ENCODE measurements at places on chromosomes 16 and 17. TPM values are rescaled to one million over a fixed set of nuclear protein-coding genes. Genes with fewer than 3 reads are reported as not detected.
A peak's percentile ranks its signal among the peaks of the same experiment; 100 is the strongest.

- peak; percentile 36 for DNase-seq
Observed at GRCh38 chr17:56595831-56596690, 2.6 kb downstream of the NOG start.

DNA sequence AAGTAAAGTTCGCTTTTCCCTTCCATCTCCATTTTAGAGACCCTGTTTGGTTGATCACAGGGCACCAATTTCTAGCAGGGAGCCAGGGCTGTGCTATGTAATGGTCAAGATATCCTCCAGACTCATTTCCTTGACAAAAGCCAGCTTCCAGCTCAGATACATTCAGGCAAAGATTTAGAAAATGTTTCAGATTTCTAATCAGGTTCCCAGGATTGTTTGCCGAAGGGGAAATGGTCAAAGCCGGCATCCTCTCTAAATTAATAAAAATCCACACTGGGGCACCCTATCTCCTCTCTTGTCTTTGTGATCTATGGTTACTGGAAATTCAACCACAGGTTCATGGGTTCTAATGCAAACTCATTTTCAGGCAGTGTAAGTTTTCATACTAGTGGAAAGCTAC, 686.8 kb upstream of the KIF2B start:
- no peak for DNase-seq

DNA sequence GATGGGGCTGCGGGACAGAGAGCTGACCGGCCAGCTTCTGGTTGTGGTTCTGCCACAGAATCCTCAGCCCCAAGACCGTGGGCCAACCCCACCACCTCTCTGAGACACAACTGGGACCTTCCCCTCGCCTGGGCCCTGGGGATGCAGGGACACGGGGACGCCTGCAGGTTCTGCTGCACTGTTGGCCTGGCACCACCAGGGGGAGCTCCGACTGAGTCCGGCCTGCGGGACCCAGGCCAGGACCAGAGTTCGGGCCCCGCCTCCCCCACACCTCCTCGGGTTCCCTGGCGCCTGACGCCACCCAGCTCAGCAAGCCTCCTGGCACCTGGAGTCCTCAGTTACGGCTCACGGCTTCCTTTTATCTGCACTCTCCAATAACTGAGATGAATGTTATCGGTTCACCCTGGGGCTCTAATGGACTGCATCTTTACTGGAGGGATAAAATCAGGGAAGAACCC, 27.3 kb downstream of the TBC1D16 start:
- DNase-seq: peak; percentile 56

GRCh38 chr16:29862383-29862883, 593 bp downstream of the CDIPT start:
- DNase-seq: no peak

Gene ABCC12
- not detected for total RNA-seq

DNA sequence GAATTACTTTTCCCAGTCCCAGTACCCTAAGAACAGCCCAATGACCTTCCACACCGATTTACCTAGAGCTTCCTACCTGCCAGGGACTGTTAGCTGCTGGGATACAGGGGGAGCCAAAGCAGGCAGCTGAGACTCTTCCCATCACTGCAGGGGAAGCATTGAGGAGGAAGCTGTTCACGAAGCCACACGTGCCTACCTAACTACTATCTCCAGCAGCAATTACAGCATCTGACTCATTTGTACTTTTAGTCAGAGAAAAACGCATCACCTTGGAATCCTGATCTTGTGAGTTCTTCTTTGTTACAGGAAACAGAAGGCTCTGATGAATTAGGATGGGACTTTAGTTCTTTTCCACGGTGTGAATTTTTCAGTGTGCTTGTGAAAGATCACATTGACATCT, 113.7 kb upstream of the DHX40 start:
- DNase-seq: peak; percentile 91
